ENCODE measurements at places on chromosomes 1 and 21. TPM values are rescaled to one million over a fixed set of nuclear protein-coding genes. Genes with fewer than 3 reads are reported as not detected.

- no peak for DNase-seq
Measured at GRCh38 chr1:6241887-6242740, 1.9 kb upstream of the HES3 start.

DNA sequence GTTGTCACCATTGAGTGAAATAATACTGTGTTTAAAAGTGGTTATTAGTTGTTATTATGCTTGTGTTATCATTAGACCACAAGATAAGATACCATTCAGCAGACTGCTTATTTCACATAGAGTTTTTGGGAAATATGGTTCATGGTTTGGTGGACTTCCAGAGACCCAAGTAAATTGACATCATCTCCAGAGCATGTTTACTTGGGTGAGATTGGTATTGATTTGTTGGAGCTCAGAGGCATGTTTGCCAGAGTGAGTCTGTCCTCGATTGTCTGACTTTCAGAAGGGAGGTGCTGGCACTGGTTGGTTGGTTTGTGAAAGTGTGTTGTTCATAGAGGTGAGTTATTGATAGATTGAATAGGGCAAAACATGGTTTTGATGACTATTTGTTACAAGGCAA, 291.4 kb downstream of the TGFB2 start:
- no peak for DNase-seq

GRCh38 chr1:115654663-115655305, 13.0 kb downstream of the VANGL1 start:
- no peak for DNase-seq

- no peak for DNase-seq
Measured at GRCh38 chr1:71267220-71267619, 186.4 kb upstream of the ZRANB2 start.

- no peak for DNase-seq
Measured at GRCh38 chr1:65725064-65725463, 67.6 kb upstream of the PDE4B start.

DNA sequence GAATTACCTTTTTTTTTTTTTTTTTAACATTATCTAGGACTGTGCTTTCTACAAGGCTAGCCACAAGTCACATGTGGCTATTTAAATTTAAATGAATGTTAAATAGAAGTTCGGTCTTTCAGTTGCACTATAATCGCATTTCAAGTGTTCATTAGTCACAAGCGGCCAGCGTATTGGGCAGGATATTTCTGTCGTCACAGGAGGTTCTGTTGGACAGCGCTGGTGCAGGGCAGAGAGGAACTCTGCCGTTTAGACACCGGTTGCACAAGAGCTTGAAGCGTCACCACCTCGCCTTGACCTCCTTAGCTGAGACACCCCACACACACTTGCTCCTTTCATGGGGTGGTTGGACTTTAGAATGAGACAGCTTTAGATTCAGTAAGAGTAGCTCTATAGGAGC, 64.1 kb downstream of the BACE2 start:
- DNase-seq = no peak

DNA sequence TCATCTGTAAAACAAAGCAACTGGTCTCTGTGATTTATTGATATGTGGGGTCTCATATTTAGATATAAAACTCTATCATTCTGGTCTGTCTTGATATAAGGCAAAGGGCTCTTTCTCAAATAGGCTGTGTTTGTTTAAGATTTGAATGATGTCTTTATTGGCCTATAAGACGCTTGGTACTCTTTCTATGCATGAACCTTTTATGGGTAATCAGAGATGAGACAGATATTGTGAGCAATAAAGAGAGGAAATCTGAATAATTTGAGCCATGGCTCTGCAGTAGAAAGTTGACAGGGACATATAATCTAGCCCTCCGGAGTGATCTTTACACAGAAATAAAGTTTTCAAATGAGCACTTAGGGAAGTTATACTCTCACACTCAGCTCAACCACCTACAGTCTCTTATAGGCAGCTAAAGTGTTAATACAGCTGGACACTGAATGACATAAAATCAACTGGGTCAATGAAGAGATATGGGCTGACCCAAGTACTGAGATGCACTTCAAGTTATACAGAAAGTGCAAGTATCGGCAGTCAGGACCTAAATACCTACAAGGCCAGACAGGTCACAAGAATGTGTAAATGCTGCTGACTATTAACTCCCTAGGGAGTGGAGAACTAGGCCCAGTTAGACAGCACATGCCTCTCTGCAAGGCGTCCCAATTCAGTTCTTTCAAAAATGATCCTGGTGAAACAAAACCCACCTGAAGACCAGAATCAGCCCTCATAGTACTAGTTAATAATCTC, 111.0 kb downstream of the PTPN14 start:
- DNase-seq = no peak

- DNase-seq = no peak
Measured at GRCh38 chr1:94951046-94951445, 24.1 kb upstream of the CNN3 start.

GRCh38 chr1:3522564-3523265, 68.2 kb downstream of the ARHGEF16 start:
- DNase-seq = no peak

DNA sequence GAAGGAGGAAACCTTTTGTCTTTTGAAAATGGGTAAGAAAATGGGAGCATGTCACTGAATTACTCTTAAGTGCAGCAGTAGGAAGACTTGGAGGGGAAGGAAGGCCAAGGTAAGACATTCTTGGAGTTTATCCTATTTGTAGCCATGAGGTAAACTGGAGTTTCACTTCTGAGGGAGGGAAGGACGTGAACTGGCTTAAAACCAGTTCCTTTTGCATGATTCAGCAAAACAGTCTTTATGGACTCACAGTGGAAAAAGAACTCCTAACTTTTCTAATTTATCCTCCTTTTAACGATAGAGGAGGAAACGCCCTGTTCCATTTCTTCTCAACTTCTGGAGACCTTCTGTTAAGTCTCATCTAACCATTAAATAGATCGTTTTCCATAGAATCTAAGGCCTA, 2.5 kb downstream of the PRDX6 start:
- no peak for DNase-seq

DNA sequence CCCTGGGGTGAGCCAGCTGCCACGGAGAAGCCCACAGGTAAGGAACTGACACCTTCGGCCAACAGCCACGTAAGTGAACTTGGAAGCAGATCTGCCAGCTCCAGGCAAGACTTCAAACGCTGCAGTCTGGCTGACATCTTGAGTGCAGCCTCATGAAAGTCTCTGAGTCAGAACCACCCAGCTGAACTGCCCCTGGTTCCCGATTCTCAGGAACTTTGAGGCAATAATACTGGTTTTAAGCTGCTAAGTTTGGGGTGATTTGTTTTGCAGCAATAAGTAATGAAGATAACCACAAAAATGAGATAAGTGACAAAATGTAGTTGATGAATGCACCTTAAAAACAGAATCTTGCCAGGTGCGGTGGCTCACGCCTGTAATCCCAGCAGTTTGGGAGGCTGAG, 48.5 kb downstream of the MAP3K7CL start:
- no peak for DNase-seq

DNA sequence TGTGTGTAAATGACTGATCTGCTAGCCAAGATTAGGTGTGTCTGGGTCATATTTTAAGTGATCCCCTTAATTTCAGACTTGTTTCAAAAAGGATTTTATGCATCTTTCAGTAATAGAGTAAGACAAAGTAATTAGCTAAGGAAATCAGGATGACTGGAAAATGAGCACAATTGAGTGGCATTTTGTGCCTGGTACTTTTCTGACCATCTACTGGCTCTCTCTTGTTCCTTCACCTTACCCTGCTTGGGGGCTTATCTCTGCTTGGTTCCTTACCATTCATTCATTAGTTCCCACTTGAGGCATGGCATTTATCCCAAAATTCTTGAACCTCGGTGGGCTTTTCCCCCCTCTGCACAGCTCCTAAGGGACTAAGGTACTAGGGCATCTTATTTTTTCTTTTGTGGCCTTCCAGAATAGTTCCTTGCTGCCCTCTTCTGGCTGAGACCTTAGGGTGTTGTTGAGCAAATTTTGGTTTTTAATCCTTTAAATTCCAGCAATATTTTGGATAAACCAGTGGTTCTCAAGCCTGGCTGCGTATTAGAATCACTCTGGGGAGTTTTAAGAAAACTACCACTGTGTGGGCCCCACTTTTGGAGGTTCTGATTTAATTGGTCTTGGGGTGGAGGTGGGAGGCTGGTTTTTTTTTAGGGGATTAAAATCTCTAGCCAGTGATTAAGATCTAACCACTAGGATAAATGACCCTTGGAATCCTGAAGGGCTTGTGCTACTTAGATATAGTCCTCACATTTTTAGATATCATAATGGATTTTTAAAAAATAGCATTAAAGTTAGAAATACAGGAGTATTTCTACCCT, 50.8 kb downstream of the HS2ST1 start:
- DNase-seq = peak; percentile 20

DNA sequence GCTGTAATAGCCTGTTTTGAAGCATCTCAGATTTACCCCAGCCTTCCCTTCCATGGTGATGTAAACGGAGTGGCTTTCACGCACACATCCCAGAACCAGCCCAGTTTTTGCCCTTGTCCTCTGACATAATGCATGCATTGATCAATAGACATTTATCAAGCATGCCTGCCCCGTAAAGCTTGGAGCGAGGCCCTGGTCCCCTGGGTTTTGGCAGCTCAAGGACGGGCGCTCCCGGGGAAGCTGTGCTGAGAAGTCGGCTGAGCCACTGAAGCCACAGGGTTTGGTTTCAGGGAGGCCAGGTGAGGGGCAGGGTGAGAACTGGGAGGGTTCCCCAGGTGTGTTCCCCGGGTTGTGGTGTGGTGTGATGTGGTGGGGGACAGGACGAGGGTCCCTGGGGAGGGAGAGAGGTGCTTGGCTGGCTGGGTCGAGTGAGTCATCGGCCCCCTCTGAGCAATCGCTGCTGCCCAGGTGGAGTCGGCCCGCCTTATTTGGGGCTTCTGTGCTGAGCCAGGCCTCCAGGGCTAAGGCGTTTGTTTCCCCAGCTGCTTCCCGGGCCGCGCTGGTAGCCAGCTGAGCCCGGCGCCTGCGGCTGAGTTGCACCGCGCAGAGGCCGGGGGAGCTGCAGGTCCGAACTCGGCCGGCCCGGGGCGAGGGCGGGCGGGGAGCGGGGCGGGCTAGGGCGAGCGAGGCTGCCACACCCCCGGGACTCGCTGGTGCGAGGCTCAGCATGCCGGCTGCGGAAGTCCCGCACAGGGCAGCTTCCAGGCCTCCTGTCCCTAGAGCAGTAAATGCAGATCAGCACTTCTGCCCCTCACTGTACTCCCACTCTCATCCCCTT, 23.6 kb downstream of the ATP2B4 start:
- peak; percentile 69 for DNase-seq

GRCh38 chr1:21149430-21149854, 27.3 kb downstream of the EIF4G3 start:
- DNase-seq = no peak

DNA sequence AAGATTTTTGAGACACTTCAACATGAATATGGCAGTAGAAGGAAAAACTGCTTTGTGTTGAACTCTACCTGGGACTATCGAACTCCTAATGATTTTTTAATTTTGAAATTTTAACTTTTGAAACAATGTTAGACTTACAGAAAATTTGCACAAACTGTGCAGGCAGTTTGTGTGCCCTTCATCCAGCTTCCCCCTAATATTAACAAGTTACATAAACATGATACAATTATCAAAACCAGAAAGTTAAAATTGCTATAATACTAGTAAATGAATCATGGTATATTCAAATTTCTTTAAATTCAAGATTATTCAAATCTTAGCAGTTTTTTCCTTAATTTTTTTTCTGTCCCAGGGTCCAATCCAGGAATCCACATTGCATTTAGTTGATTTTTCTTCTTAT, 278.9 kb downstream of the ADGRL2 start:
- no peak for DNase-seq

DNA sequence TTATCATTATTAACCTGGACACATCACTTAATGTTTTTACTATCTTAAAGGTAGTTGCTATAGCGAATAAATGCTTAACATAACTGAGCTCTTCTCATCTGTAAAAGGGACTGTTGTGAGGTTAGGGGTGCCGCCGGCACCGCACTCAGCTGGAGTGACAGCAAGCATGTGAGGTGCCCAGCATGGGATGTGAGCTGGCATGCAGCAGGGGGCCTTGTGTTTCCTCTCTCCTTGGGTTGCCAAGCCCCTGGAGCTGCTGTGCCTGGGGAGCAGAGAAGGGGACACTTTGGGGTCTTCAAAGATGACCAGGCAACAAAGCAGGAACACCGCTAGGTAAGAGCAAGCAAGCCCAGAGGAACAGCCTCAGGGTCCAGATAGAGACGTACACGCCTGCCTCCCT, 2.1 kb upstream of the ZC3H12A start:
- DNase-seq = no peak

- DNase-seq = no peak
Measured at GRCh38 chr21:43208561-43209332, 39.9 kb downstream of the CRYAA start.

DNA sequence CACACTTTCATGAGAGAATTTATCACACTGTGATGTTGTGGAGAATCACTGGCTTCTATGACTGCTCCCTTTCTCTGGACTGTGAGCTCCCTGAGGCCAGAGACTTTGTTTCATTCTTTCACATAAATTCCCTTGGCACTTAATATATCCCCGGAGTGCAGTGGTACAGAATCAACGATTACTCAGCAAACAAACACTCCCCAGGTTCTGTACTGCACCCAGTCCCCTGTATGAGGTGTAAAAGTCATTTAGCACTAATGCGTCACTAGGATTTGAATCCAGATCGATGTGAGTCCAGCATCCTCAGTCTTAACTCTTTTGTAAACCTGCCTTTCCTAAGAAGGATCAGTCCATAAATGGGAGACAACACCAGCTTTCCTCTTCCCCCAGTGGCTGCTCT, 6.8 kb upstream of the UTP25 start:
- no peak for DNase-seq

GRCh38 chr21:42271065-42271464, 44.1 kb downstream of the TFF3 start:
- no peak for DNase-seq

DNA sequence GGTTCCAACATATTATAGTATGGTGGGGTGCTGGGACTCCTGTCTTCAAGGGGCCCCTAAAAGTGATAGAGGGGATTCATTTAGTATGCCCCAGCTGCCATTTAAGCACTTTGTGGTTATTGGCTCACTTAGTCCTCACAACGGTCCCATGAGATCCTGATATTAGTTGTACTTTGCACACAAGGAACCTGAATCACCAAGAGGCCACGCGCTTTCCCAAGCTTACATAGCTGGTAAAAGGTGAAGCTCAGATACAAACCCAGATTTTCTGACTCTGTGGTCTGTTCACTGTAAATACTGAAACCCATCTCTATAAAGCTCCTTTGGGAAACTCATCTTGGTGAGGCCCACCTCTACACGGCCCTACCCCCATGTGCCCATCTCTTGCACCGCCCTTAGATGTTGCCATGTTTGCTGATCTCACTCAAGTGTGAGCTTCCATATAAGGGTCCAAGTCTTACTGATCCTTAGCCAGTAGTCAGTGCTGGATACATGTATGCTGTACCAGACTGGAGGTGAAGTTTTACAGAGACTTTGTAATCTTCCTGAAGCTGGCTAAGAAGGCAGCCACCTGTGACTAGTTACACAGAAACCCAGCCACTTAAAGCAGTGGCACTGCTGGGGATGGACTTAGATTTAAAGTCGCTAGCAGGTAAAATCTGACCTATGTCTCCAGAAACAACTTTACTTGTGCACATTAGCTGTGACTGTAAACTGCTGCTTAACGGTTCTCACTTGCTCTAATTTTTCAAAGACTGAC, 124.4 kb upstream of the HOOK1 start:
- peak; percentile 49 for DNase-seq

Gene ASTN1
- total RNA-seq = 0.11 TPM

Gene SEMA6C
- total RNA-seq = 2.5 TPM

Gene WNT9A
- total RNA-seq = 4.3 TPM

Gene DIRAS3
- total RNA-seq = 2.1 TPM

Gene IRF6
- total RNA-seq = 26.7 TPM

Gene MAP3K21
- total RNA-seq = 8.7 TPM

Gene CDK18
- 13.6 TPM for total RNA-seq

Gene BTBD8
- total RNA-seq = 14.8 TPM

Gene DYNLT4
- 1.0 TPM for total RNA-seq

Gene IVL
- not detected for total RNA-seq

Gene KCNJ9
- not detected for total RNA-seq
